ENCODE measurements at places on chromosomes 11 and 22.

GRCh38 chr11:77993902-77994301, 566 bp downstream of the INTS4 start:
- no peak for DNase-seq

DNA sequence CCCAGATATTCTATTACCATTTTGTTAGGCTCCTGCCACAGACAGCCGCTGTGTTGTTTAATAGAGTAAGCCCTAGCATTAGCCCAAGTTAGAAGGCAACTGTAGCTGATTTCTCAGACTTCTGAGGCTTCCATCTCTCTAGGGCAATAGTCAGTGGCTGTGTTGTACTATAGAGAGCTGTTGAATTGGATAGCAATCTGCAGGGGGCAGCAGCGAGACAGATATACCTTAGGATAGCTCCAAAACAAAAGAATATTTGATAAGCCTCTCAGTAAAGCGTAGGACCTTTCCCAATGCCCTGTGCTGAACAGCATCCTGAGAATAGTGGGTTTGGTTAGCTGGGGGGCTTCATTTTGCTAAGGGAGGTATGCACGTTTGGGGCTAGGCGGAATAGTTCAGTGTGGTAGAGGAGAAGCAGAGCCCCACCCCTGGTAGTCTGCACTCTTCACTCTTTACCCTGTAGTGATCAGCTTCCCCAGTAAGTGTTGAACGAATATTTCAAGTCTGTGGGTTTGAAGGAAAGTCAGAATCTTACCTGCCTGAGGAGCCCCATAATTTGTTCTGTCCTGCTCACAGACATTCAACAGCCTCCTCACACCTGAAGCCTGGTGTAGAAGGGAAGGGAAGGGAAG, 515.1 kb downstream of the INSC start:
- no peak for DNase-seq

DNA sequence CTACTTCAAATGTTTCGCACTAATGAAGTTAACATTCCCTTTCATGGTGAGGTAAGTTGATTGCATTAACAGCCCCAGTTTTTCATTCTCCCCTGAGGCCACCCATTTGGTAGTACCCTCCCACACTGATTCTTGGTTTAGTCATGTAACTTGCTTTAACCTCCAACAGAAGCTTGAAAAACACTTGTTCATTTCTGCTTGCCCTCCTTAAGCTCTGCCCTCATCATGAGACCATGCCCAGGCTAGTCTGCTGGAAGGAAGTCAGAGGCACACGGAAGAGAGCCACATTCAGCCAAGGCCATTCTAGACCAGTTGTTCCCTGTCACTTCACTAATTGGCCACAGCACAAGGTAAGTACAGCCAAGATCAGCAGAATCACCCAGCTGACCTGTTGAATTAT, 50.7 kb upstream of the CD44 start:
- DNase-seq = no peak

- no peak for DNase-seq
Measured at GRCh38 chr11:15815246-15816195, 540.8 kb downstream of the SOX6 start.

- DNase-seq = no peak
Measured at GRCh38 chr11:43984519-43985385, 42.3 kb downstream of the C11orf96 start.

All from mesenteric fat pad (tissue), 1 donor.